ENCODE measurements at places on chromosomes 4 and X.
A peak's percentile ranks its signal among the peaks of the same experiment; 100 is the strongest.

DNA sequence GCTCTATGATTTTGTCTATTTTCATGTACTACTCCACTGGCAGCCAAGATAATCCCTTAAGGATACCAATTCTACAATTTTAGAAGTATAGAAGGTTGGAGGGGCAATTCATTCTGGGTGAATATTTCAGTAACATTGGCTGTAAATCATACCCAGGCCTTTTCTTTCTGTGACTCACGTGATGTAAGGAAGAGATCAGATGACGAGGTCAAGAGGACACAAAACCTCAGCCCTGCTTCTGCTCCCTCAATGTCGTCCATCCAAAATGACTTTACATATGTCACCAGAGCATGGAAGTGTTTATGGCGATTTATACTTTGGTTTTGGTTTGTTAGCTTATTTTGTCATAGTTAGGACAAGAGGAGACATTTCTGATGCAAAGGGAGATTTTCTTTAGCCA lies 70.7 kb upstream of the SLC4A4 start:
- no peak for DNase-seq

- no peak for DNase-seq
Measured at GRCh38 chrX:15908603-15909290, 54.1 kb upstream of the AP1S2 start.

DNA sequence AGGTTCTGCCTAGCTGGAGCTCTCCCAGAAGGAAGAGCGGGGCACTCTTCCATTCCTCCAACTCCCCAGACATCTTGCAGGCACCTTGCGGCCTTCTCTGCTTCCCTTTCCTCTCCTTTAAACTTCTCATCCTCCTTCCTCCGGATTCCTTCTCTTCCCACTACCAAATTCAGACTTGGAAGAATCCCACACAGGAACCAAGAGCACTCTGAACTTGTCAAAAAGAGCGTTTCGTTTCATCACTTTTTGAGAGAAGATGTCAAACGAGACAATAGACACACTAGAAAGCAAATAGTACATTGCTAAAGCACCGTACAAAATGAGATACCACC lies 512 bp upstream of the UCP1 start:
- DNase-seq: peak; percentile 21

- peak; percentile 73 for DNase-seq
Measured at GRCh38 chrX:41921492-41922430, 1.6 kb downstream of the CASK start.

DNA sequence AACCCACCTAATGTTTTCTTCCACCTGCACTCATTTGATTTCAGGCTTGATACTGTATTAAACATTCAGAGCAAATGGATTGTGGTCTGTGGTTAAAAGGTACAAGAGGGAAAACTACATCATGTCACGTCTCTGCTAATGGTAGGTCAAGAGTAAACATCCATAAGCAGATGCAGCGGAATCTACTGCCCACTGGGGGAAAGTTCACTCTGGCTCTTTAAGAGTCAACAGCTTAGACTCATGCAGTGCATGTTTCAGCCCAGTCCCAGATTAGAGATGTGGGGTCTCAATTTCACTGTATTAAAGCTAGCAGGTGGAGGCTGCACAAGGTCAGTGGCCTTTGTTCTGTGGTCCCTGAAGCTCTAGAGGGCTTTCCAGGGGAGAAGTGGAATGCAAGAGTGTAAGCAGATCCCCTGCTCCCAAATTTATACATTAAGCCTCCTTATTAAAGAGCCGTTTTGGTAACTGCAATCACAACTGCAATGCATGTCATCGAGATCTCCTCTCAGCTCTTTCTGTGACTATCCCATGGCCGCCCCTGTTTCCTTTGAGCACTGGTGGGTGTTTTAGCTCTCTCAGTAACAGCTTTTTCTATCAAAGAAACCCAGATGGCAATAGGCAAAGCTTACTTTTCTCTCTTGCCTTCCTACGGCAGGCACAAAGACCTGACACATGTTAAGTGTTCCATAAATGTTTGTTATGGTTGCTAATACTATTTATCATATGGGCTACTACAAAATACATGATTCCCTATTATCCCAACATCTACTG lies 53.4 kb downstream of the LDB2 start:
- DNase-seq: no peak

- no peak for DNase-seq
Measured at GRCh38 chr4:27861381-27861787, 1000.7 kb downstream of the STIM2 start.

DNA sequence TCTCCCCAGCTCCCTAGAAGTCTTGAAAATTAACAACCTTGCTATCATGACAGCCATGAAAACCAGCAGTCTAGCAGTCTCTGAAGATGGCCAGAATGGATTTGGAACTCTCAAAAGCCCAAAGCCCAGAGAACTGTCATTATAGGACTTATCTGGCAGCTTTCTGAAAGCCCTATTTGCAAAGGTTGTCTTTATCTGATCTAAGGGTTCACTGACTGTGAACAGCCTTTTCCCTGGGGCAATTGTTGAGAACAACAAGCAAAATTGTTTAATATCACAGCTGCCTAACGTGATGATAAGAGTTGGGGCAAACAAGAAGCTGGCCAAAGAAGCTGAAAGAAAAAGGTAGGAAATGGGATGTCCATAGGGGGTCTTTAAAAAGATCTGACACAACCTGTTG lies 20.9 kb upstream of the KLHL8 start:
- DNase-seq: no peak

DNA sequence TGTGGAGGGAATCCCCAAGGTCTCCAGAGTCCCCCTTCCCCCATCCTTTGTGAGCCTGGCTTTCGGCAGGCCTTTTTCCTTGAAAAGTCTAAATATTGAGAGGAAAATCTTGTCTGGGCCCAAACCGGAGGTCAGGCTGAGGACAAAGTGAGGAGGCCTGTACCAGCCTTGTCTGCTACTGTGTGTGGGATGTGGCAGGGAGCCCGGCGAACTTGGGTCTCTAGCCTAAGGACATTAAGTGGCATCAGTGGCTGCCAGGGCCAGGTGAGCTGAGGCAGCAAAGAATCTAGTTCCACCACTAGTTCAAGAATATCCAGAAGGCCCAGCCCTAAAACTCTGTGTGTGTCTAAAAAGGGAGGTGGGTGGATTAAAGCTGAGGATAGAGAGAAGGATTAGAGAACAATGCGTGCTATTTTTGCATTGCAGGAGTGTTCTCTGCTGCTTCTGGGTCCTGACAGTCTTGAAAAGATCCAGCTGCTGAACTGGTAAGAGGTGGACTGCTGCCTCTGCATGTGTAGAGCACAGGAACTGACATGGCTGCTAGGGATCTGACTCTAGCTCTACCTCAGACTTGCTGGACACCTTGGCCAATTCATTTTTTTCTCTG lies 1.2 kb upstream of the AMER1 start:
- no peak for DNase-seq

GRCh38 chrX:1137531-1137930 lies 74.9 kb downstream of the CRLF2 start:
- no peak for DNase-seq

- no peak for DNase-seq
Measured at GRCh38 chr4:102598762-102599374, 97.7 kb downstream of the NFKB1 start.

GRCh38 chr4:60129740-60130139 lies 1070.4 kb upstream of the ADGRL3 start:
- DNase-seq: no peak

GRCh38 chr4:7360806-7361205 lies 73.9 kb downstream of the PSAPL1 start:
- DNase-seq: no peak
